ENCODE measurements at places on chromosomes 7 and 10. TPM values are rescaled to one million over a fixed set of nuclear protein-coding genes. Genes with fewer than 3 reads are reported as not detected.

- peak; percentile 93 for DNase-seq
- H3K36me3 ChIP-seq: no peaks in the 10 kb centered on the region
- peak overlapping the region; percentile 90 for H3K4me3 ChIP-seq
- H3K27ac ChIP-seq: peak overlapping the region; percentile 84
- H3K27me3 ChIP-seq: no peaks in the 10 kb centered on the region
Observed at GRCh38 chr10:88989824-88990383, 694 bp upstream of the FAS start.

GRCh38 chr10:43926371-43926770 lies 277.7 kb upstream of the ZNF32 start:
- no peak overlapping the region for H3K4me3 ChIP-seq
- DNase-seq: no peak
- H3K36me3 ChIP-seq: no peaks in the 10 kb centered on the region
- peaks cover 16% of the 10 kb centered on the region for H3K4me1 ChIP-seq
- H3K27ac ChIP-seq: no peak overlapping the region

DNA sequence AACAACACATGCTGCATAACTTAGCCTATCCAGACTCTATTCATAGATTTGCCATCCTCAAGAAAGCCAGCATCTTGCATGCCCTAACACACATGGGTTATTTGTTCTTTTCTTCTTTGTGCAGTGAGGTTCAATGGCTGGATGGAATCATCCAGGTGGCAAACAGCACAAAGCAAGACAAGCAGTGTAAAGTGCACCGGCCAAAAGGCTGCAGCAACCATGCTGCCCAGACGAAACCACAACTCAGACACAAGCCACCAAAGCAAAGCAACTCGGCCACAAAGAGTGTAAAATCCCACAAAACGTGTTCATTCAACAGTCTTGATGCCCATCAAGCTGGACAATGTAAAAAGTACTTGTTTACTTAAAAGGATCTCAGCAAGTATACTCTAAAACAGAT lies 76.9 kb downstream of the PIP4K2A start:
- H3K4me1 ChIP-seq: no peaks in the 10 kb centered on the region
- H3K4me3 ChIP-seq: no peak overlapping the region

GRCh38 chr7:3549601-3550000 lies 248.5 kb downstream of the SDK1 start:
- no peaks in the 10 kb centered on the region for H3K4me1 ChIP-seq
- no peak overlapping the region for H3K27ac ChIP-seq
- H3K4me3 ChIP-seq: no peak overlapping the region
- no peaks in the 10 kb centered on the region for H3K36me3 ChIP-seq
- no peaks in the 10 kb centered on the region for H3K27me3 ChIP-seq
- DNase-seq: no peak

DNA sequence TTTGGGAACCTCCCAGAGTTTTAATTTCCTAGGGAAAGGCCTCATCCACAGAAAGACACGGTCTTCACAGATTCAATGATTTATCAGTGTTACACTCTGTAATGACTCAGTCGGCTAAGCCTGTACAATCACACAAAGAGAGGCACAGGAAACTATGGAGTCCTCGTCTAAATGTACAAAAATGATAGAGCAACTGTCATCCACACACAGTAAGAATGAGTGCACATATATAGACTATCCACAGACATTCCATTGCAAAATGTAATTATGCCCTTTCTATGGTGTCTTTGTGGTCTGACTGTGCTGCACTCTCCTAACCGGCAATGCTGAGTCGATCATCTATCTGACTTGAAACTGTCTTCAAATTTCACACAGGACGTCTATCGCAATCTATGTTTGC lies 3.5 kb upstream of the NAMPT start:
- no peak overlapping the region for H3K4me3 ChIP-seq
- peaks cover 9% of the 10 kb centered on the region for H3K27me3 ChIP-seq
- H3K4me1 ChIP-seq: peaks cover 9% of the 10 kb centered on the region

DNA sequence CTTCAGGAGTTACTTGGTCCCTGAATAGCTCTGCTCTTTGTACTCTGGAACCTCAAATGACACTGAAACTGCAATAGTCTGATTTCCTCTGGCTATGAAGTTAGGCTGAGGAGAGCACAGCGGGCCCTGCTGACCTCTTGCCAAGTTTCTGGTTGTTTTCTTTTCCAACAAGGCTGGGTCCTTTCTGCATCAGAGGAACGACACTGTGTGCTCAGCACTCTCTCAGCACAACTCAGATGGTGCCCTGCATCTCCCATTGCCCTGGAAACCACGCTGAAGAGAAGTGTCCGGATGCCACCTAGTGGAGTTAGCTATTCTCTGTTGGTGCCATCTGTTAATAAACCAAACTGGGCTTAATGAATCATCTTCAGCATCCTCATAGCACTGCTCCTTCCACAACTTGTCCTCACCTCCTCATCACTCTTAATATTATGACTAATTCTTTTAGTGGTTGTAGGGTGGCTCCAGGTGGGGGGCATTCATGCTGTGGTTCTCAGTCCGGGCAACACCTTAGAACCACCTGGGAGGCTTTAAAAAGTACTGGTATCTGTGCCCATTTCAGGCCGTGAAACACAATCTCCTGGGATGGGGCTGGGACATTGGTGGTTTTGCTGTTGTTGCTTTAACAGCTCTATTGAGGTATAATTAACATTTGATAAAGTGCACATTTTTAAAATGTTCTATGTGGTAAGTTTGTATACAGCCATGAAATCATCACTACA lies 8.2 kb upstream of the EFCAB10 start:
- H3K36me3 ChIP-seq: no peaks in the 10 kb centered on the region
- H3K4me1 ChIP-seq: peaks cover 2% of the 10 kb centered on the region
- H3K27me3 ChIP-seq: peaks cover 2% of the 10 kb centered on the region
- DNase-seq: peak; percentile 93
- no peak overlapping the region for H3K27ac ChIP-seq

GRCh38 chr7:132498319-132498718 lies 78.0 kb downstream of the PLXNA4 start:
- no peaks in the 10 kb centered on the region for H3K27me3 ChIP-seq
- no peak overlapping the region for H3K4me3 ChIP-seq

- H3K4me3 ChIP-seq: no peak overlapping the region
- H3K36me3 ChIP-seq: no peaks in the 10 kb centered on the region
- H3K27ac ChIP-seq: peak overlapping the region; percentile 86
- H3K27me3 ChIP-seq: no peaks in the 10 kb centered on the region
- peaks cover 25% of the 10 kb centered on the region for H3K4me1 ChIP-seq
- no peak for DNase-seq
Observed at GRCh38 chr7:80940539-80941207, 21.8 kb upstream of the SEMA3C start.

Gene DKK1
- total RNA-seq: 66.2 TPM

Gene PTPRE
- 5.9 TPM for total RNA-seq

Data from osteoblast (primary cell).